ENCODE measurements at places on chromosomes 5 and 9.

DNA sequence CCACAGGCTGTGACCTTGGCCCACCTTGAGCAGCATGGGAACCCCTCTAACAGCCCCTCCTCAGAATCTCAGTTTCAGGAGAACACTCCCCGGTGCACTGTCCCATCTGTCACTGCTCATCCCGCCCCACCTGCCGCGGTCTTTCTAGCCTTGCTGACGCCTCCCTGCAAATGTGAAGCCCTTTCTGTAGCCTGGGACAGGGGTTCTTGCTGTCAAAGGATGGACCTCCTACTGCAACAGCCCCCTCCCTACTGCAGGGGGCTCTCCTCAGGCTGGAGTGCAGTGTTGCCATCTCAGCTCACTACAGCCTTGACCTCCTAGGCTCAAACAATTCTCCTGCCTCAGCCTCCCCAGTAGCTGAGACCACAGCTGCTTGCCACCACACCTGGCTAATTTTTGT, 20.0 kb downstream of the OR2V1 start:
- no peak for DNase-seq

DNA sequence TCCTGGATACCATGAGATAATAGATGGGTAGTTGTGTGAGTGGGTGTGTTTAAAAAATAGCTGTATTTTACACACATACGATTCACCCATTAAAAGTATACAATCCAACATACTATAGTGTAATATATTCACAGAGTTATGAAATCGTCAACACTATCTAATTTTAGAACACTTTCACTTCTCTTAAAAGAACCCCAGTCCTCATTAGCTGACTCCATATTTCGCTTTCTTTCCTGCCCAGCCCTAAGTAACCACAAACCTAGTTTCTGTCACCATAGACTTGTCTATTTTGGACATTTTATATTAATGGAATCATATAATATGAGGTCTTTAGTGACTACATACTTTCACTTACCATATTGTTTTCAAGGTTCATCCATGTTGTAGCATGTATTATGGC, 63.8 kb upstream of the S1PR3 start:
- DNase-seq = no peak

GRCh38 chr9:98726735-98727134, 18.0 kb upstream of the GABBR2 start:
- no peak for DNase-seq

- no peak for DNase-seq
These were observed 56.1 kb upstream of the TUT7 start for GRCh38 chr9:86410281-86410680.

GRCh38 chr5:96331681-96332361, 101.2 kb downstream of the PCSK1 start:
- no peak for DNase-seq

DNA sequence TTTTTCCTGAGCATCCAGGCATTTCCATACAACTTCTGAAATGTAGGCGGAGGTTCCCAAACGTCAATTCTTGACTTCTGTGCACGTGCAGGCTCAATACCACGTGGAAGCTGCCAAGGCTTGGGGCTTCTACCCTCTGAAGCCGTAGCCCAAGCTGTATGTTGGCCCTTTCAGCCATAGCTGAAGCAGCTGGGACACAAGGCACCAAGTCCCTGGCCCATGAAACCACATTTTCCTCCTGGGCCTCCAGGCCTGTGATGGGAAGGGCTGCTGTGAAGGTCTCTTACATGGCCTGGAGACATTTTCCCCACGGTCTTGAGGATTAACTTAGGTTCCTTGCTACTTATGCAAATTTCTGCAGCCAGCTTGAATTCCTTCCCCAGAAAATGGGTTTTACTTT, 103.6 kb downstream of the NREP start:
- no peak for DNase-seq

- DNase-seq = no peak
These were observed 94.3 kb downstream of the INSYN2B start for GRCh38 chr5:169886033-169886432.

Data from right lung (tissue), 10 donors.